ENCODE measurements at places on chromosomes 4 and X. TPM values are rescaled to one million over a fixed set of nuclear protein-coding genes. Genes with fewer than 3 reads are reported as not detected.
A peak's percentile ranks its signal among the peaks of the same experiment; 100 is the strongest.

GRCh38 chr4:182715548-182715947, 201.6 kb downstream of the DCTD start:
- no peak overlapping the region for H3K27ac ChIP-seq
- no peak overlapping the region for H3K4me3 ChIP-seq
- no peak for DNase-seq
- H3K27me3 ChIP-seq: peaks cover 4% of the 10 kb centered on the region

DNA sequence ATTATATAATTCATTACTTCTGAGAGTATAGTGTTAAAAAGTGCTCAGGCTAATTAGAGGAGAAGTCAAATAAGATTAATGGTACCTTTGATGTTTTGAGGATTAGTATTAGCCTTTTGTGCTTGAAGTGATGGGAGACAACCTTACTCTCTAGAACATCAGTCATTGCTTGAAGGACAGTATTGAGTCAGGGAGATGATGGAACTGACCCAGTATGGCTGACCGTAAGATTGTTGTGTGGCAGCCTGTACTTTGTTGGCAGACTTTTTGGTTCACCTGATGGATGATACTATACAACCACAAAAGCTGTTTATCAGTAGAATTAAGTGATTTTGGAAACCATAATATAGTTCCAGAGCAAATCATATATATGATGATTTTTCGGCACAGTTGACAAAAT, 9.9 kb downstream of the OGT start:
- peaks cover 74% of the 10 kb centered on the region for H3K36me3 ChIP-seq
- H3K27me3 ChIP-seq: no peaks in the 10 kb centered on the region
- DNase-seq: no peak
- peak overlapping the region; percentile 53 for H3K27ac ChIP-seq
- no peak overlapping the region for H3K4me3 ChIP-seq

GRCh38 chr4:76984127-76984526, 34.6 kb downstream of the SEPTIN11 start:
- peaks cover 60% of the 10 kb centered on the region for H3K4me1 ChIP-seq
- peaks cover 52% of the 10 kb centered on the region for H3K27me3 ChIP-seq
- H3K36me3 ChIP-seq: peaks cover 3% of the 10 kb centered on the region

DNA sequence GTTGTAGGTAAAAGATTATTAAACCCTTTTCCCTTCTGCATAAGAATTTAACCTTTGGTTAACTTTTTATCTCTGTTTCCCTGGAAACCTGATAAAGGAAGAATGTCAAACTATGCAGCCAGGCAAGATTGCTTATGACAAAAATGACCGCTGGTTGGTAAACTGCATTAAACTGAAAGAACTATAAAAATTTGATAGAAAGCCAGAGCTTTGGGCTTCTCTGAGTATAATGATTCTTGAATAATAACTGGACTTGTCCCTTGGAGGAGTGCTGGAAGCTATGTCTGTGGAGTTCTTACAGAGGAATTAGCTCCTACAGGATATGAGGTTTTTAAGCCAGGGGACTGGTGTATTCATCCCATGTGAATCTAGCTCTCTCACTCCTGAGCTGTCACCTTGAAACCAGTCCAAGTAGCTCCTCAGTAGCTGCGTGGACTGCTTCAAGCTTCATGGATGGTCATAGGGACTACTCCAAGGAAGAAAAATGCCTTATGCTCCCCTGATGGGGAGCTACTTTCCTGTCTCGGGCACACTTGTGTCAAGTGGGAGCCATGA, 52.0 kb downstream of the RASL11B start:
- no peak overlapping the region for H3K4me3 ChIP-seq
- no peak for DNase-seq

DNA sequence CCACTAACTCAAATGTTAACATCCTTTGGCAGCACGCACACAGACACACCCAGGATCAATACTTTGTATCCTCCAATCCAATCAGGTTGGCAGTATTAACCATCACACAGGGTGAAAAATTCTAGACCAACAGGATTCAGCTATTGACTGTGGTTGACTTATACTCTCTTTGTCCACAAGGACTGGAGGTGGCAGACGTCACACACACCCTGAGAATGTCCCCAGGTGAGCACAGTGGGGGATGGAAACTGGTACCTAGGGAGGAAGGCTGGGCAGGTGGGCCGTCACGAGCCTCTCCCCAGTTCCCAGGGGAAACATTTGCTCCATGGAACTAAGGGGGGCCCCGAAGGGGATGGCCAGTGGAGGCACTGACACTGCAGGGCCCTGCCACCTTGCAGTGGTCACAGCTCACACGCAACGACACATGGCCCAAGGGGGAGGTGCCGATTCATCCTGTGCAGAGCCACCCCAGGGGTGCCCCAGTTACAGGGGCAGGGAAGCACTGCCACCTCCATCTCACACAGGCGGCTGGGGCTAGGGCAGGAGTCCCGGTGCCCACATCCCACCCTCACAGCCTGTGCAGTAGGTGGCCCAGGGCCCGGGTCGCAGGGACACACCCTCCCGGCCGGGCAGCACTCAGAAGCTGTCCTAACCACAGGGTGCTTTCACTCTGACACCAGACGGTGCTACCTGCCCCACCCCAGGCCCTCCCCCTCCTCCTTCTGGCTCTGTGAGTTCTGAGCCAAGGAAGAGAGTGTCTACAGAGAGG, 17.4 kb downstream of the ZFYVE28 start:
- H3K27me3 ChIP-seq: no peaks in the 10 kb centered on the region
- peak; percentile 35 for DNase-seq
- H3K36me3 ChIP-seq: peaks cover 11% of the 10 kb centered on the region
- H3K4me1 ChIP-seq: peaks cover 47% of the 10 kb centered on the region
- H3K4me3 ChIP-seq: no peak overlapping the region
- H3K27ac ChIP-seq: no peak overlapping the region

GRCh38 chrX:44167116-44167515, 176.4 kb downstream of the EFHC2 start:
- no peak for DNase-seq
- H3K27me3 ChIP-seq: no peaks in the 10 kb centered on the region
- no peak overlapping the region for H3K4me3 ChIP-seq
- no peaks in the 10 kb centered on the region for H3K4me1 ChIP-seq
- no peak overlapping the region for H3K27ac ChIP-seq
- H3K36me3 ChIP-seq: no peaks in the 10 kb centered on the region

DNA sequence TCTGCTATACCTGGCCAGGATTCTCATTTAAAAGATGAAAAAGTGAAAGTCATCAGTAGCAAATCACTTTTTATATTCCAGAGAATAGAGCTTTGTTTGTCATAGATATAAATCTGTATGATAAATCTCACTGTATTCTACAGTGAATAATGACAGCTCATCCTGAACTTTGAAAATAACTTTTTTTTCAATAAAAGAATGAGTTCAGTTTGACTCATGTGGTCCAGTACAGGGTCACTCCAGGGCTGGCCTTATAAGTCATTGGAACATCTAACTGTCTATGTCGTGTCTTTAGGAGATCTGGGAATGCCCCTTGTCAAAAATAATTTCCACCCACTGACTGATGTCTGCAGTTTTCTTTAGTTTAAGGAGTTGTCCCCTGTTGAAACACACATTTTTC, 18.5 kb upstream of the CXCL8 start:
- H3K4me3 ChIP-seq: no peak overlapping the region
- H3K4me1 ChIP-seq: peaks cover 14% of the 10 kb centered on the region
- peaks cover 1% of the 10 kb centered on the region for H3K27me3 ChIP-seq
- no peak for DNase-seq
- H3K36me3 ChIP-seq: no peaks in the 10 kb centered on the region
- H3K27ac ChIP-seq: no peak overlapping the region

DNA sequence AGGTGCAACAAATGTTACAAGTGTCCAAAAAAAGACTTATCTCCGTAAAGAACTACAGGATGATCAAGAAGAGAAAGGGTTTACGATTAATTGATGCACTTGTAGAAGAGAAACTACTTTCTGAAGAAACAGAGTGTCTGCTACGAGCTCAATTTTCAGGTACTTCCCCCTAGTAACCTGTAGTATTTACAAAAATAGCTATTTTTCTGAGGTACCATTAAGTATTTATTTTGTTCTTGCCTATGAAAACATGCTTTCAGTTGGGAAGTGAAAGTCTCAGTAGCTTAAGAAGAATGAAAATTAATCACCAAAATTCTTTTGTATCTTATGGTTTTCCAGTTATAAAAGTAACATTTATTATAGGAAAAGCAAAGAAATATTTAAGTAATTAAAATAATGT, 5.9 kb downstream of the THAP9 start:
- no peak overlapping the region for H3K27ac ChIP-seq
- peaks cover 17% of the 10 kb centered on the region for H3K27me3 ChIP-seq
- DNase-seq: no peak
- peaks cover 9% of the 10 kb centered on the region for H3K36me3 ChIP-seq

GRCh38 chr4:55321707-55322264, 24.3 kb upstream of the SRD5A3 start:
- peak; percentile 51 for DNase-seq
- peaks cover 4% of the 10 kb centered on the region for H3K27me3 ChIP-seq
- H3K4me1 ChIP-seq: peaks cover 10% of the 10 kb centered on the region
- H3K27ac ChIP-seq: no peak overlapping the region
- H3K36me3 ChIP-seq: no peaks in the 10 kb centered on the region
- no peak overlapping the region for H3K4me3 ChIP-seq

The DOK7 gene
- not detected for total RNA-seq

The FGD1 gene
- 0.13 TPM for total RNA-seq

The MAGEC2 gene
- total RNA-seq: not detected

The XAGE1B gene
- not detected for total RNA-seq
